ENCODE measurements at places on chromosomes 1 and 21.

DNA sequence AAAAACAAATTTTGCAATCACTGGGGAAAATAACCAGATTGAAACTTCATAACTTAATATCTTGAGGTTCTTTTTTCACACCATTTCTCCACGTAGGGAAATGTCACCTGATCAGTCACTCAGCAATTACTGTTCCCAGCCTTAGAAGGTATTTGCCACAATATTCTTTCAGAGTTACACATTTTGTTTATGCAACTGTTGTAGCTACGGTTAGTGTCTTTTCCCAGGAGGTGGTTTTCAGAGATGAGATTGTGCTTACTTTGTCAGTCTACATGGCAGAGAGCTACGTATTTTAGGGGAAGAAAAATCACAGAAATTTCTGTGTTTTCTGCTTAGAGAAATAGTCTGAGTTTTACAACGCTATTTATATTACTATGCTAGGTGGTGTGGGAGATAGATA lies 792.8 kb upstream of the B3GALT2 start:
- no peak for DNase-seq

DNA sequence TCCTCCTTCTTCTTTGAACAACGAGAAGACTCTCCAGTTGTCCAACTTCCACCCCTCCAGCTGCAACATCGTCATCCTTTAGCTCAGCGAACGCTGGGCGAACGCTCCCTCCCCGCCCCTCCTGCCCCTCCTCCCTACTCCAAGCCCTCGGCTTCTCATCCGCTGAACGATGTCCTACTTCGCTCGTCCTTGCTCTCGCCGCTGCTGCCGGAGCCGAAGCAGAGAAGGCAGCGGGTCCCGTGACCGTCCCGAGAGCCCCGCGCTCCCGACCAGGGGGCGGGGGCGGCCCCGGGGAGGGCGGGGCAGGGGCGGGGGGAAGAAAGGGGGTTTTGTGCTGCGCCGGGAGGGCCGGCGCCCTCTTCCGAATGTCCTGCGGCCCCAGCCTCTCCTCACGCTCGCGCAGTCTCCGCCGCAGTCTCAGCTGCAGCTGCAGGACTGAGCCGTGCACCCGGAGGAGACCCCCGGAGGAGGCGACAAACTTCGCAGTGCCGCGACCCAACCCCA lies at the start of gene BCAN:
Gene BCAN, plus strand, starts transcription at position 357 of the 504 bp plus-strand sequence. CDS start 3,938 bp downstream, outside the sequence.
- DNase-seq: no peak

DNA sequence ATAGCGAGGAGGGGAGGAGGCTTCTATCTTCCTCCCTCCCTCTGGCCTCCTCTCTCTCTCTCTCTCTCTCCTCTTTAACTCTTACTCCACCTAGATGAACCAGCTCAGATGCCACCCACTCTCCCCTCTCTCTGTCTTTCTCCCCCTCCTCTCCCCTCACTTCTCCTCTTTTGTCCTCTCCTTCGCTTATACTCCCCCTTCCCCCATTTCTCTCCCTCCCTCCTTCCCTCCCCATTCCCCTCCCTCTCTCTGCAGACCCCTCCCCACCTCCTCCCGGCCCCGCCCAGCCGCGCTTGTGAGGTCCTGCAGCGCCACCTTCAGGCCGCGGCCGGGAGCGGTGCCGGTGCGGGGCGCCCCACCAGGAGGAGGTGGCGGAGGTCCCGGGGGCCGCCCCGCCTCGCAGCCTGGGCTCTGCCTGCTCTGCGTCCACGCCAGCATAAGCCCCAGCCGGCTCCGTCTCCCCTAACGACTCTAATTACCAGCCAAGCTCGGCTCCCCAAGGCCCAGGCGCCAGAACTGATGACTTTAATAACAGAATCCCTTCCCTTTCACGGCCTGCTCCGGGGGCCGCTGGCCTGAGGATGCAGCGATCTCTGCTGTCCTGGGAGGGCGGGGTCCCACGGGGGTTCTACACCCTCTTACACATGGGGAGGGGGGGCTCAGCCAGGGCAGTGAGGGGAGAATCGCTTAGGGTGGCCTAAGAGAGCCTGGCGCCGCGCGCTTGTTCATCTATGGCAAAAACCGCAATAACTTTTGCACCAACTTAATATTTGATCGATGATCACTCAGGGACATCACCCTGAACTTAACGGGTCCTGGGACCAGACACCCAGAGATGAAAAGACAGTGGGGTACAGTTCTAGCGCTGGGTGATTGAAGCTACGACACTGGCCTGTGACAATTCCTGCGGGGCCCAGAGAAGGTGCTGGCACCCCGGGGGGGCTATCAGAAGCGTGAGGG lies 637.3 kb downstream of the MATN1 start:
- no peak for DNase-seq

GRCh38 chr1:85328713-85329397 lies 52.4 kb upstream of the BCL10 start:
- no peak for DNase-seq

Measured in T-helper 22 cell (primary cell).